EH (cell line): ENCODE measurements at places on chromosomes 11 and 22.
A peak's percentile ranks its signal among the peaks of the same experiment; 100 is the strongest.

- no peak for DNase-seq
These were observed 793.7 kb upstream of the LRRC4C start for GRCh38 chr11:42253156-42253555.

GRCh38 chr11:59918987-59919589, 19.1 kb upstream of the OOSP1 start:
- peak; percentile 59 for DNase-seq

DNA sequence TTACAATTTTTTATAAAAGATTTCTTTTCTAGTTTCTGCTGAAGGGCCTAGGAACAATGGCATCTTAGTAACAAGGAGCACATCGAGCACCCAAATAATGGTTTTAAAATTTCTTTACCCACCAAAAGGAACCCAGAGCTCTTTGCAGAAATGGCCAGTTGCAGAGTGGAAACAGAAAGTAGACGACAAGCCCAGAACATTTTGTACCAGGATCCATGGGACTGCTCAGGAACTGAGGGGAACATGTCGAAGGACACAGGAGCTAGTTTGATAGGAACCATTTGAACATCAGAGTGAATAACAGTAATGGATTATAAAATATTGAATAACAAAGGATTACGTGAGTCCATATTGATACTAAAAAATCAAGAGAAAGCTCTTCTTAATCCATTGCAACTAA, 17.3 kb downstream of the PANX1 start:
- DNase-seq: no peak

DNA sequence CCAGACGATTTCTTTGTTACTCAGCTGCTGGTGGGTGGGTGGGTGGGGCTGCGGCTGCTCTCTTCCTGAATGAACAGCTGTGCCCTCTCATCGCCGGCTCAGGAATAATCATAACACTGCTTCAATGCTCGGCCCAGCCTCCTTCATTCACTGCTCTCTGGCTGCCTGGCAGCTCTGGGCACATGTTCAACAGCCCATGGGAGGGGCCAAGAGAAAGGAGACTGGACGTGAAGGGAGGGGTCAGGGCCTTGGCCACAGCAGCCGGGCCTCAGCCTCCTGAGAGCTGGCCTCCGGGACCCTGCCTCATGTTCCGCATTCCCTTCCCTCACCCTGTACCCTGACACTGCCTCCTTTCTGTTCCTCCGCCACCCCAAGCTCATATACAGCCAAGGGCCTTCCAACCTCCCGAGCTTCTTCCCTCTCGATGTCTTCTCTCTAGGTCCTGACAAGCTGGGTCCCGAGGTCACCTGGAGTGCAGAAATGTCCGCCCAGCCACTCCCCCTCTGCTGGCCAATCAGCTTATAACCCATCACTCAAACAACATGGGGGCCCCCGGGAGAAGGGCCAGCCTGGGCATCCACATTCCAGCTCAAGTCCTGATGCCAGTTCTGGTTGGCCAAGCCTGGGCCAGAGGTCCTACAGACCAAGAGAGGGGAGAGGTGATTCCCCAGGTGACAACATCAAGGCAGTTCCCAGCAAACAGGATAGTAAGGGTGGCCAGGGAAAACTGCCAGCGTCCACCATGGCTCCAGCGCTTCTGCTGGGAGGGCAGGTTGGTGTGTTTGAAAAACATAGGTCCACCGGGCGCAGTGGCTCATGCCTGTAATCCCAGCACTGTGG, 3.2 kb upstream of the CSDC2 start:
- peak; percentile 77 for DNase-seq

DNA sequence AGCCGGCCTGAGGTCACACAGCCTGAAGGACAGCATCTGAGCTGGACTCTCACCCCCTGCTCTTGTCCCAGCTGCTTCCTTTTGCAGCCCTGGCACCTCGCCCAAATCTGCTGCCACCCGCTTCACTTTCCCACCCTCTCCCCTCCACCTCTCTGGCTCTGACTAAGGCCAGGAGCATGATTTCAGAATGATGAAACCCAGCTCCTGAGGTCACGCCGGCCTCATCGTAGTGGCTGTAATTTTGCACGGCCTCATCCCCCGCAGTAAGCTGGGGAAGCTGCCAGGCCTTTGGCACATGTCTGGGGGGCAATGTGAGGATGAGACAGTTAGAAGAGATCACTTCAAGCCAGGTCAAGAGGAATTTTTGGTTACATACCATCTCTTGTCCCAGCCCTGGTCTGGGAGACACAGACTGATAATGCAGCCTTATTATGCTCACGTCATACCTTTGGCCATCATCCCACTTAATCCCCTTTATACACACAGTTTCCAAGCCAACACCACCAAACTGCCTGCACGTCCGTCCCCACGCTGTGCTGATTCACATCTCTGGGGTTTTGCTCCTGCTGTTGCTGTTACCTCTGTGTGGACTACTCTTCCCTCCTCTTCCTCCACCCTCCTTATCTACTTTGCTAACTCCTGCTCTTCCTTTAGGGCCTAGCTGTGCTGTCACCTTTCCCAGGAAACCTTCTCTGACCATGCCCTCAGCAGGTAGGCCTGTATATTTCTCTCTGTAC, 58.1 kb downstream of the CHRDL2 start:
- DNase-seq: peak; percentile 100

GRCh38 chr11:101061606-101062005, 68.0 kb downstream of the PGR start:
- peak; percentile 2 for DNase-seq

GRCh38 chr22:22933100-22933806, 45.6 kb downstream of the IGLL5 start:
- DNase-seq: no peak

GRCh38 chr11:67174311-67174710, 55.2 kb downstream of the KDM2A start:
- DNase-seq: no peak

DNA sequence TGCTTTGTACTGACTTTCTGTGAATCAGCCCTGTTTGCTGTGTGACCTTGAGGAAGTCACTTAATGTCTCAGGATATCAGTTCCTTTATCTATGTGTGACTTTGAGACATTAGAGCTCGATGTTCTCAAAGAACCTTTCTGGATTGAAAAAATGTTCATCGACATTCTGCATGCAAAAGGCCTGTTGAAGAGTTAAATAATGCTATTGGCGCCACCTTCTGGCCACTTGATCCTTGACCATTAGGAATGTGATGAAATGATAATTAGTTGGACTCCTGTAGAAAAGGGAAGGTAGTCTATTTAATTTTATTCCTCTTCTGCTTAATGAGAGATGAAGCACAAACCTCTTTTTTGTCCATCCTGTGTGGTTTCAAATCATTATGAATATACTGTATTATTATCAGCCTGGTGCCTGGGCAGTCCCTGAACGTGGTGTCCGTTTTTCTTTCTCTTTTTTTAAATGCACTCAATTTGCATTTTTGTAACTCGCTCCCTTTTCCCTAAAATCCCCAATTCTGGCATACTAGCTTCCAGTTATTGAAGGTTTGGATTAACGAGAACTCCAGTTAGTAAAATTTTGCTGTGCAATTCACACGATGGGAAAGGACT, 20.7 kb downstream of the ELF5 start:
- peak; percentile 65 for DNase-seq

GRCh38 chr22:25493794-25494193, 70.7 kb upstream of the GRK3 start:
- DNase-seq: no peak

DNA sequence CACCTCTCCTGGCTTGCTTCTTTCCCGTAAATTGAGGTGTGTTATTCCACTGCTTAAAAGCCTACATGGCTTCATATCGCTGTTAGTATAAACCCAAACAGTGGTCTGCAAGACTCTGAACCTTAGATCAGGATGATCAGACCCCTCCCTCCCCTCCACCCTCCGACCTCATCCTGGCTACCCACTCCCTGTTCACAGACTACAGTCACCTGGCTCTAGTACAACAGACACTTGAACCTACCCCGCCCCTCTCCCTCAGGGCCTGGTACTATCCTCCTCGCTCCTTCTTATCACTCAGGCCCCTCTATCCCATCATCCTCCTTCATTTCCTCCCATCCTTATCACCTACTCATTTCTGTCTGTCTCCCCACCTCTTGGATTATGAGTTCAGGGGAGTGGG, 20.1 kb downstream of the PTPRJ start:
- DNase-seq: no peak

GRCh38 chr11:43072096-43072495, 239.7 kb upstream of the API5 start:
- DNase-seq: no peak

DNA sequence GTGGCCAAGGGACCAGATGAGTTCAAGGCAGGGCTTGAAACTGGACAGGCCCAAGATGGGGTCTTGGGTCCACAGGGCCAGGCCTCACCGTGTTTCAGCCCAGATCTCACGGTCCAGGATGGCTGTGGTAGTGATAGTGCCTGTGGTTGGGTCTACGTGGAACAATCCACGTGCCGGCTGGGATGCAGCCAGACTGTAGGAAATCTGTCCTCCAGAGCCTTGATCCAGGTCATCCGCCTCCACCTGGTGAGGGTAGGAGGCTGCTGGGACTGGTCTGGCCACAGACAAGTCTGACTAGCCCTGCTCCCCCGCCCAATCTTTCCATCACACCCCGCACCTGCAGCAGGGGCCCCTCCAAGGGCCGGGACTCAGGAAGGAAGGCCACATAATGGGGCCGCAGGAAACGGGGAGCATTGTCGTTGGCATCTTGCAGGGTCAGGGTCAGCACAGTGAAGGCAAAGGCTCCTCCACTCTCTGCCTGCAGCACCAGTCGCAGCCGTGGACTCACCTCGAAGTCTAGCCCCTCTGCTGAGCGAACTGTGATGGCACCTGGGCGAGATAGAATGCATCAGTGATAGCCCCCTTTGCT, 6.7 kb upstream of the TPP1 start:
- DNase-seq: no peak

DNA sequence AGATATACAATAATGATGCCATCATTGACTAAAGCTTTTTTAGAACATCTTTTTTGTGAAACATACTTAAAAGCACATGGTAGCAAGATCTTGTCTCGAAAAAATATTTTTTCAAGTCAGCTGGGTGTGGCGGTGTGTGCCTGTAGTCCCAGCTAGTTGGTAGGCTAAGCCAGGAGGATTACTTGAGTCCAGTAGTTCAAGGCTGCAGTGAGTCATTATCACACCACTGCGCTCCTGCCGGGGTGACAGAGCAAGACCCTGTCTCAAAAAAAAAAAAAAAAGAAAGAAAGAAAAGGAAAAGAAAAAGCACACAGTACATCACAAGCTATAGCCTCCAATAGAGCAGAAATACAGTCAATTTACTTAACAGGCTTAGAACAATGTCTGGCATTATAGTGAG, 37.0 kb downstream of the ENTHD1 start:
- no peak for DNase-seq

GRCh38 chr11:74471668-74472429, 4.5 kb upstream of the KCNE3 start:
- DNase-seq: no peak

DNA sequence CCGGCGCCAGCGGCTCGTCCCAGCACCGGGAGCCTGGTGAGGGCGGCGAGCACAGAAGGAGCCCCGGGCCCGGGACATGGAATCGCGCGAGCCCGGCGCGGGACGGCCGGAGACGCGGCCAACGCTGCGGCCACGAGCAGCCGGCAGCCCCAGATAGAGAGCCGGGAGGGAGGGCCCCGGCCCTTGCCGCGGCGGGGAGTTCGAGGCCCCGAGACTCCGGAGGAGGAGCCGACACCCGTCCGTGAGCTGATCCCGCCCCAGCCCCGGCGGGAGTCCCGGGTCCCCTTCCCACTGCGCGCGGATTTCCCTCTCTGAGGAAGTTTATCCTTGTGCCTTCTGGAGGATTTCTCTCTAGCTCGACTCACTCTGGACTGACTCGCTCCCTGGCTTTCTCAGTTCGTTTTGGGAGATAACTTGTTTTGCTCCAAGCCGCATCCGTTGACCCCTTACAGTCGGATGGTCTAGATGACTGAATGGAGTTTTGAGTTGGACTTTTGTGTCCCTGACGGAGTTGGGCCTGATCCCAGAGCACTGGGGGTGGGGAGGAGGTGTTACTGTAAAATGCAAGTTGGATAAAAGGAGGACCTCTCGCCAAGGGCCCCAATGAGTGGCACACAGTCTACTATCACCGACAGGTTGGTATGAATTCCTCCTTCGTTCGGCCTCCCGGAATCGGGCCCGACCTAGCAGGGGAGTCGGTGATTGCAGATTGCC, 585 bp downstream of the ARHGEF12 start:
- DNase-seq: peak; percentile 57

DNA sequence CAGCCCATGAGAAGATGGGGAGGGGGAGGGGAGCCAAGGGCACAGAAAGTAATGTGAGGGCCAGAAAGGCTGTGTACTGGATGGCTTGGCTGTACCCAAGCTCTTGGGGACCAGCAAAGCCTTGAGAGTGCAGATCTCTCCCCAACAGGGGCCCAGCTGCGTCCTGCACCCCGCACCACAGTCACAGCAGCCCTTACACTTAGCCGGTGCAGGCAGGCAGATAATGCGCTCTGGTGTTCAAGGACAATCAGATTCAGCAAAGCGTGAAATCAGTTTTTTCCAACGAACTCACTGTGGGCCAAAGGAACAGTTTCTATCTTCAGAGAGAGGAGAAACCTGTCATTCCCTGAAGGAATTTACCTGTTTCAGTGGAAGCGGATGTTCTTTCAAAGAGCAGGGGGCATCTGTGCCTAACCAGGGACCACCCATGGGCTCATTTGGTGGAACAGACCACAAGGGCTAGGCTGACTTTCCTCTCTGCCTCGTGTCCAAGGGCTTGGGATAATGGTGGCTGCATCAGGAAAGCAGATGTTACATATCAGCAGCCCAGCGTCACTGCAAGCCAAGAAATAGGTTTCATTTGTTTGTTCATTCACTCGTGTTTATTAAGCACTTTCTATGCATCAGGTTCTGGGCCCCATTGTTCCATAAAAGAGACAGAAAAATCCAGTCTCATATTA, 81.2 kb upstream of the SPON1 start:
- no peak for DNase-seq

DNA sequence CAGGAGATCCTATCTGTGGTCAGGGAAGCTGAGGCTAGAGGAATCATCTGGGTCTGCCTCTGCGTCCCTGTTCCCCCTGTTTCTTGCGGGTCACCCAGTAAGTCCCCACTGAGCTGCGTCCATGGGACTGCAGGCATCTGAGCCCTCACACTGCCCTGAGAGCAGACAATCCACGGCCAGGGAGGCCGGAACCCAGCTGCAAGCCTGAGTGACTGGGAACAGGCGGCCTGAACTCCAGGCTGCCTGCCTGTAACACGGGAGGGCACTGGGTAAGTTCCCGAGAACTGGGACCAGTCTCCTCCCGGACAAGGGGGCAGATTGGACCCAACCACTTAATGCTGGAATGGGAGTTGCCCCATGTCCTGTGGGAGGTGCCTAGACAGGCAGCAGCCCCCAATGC, 727.4 kb downstream of the BRD1 start:
- no peak for DNase-seq

DNA sequence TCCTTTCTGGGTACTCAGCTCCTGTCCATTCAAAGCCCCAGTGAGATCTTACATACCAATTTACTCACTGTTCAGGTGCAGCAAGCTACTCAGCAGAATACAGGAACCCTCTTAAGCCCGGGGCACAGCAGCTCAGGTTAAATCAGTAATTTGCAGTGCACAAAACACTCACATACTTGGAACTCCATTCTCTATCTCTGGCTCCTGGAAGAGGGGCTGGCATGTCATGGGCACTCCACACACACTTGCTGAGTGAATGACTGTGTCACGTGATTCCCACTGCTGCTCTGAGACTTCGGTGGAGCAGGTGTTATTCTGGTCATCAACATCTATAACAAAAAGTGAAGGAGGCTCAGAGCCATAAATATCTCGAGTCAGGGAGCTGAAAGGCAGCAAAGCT, 157.3 kb upstream of the BDNF start:
- no peak for DNase-seq
